ENCODE measurements at places on chromosomes 12 and 14.

- no peak overlapping the region for H3K4me3 ChIP-seq
- no peaks in the 10 kb centered on the region for H3K4me1 ChIP-seq
- H3K36me3 ChIP-seq: no peaks in the 10 kb centered on the region
- no peak overlapping the region for H3K27ac ChIP-seq
Observed at GRCh38 chr12:87155621-87156020, 873.6 kb downstream of the C12orf50 start.

DNA sequence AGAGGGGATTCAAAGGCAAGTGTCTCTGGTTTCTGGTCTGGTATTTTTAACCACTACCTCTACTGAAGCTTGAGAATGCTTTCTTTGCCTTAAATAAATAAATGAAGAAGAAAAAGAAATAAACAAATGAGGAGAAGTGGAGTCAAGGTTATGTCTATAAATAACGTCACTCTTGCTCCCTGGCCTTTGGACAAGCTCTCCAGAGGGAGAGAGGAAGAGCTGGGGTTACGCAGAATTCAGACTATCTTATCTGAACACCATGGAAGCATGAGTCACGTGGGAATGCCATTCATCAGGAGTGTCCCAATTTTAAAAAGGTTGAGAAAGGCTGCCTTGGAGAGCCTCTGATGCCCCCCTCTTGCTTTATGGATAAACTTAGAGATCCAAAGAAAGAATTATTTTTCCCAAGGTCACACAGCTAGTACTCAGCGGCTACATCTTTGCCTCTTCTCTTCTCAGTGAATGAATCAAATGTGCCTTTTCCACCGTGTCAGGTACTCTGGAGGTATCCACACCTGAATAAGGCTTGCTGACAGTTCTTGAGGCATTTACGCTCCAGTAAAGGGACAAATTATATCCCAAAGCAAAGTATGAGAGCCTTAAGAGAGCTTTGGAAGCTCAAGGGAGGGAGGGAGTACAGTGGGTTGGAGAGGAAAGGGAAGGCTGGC, 12.9 kb upstream of the MSI1 start:
- H3K4me3 ChIP-seq: no peak overlapping the region
- H3K27ac ChIP-seq: no peak overlapping the region
- DNase-seq: no peak
- H3K36me3 ChIP-seq: no peaks in the 10 kb centered on the region
- H3K27me3 ChIP-seq: peaks cover 42% of the 10 kb centered on the region
- H3K4me1 ChIP-seq: no peaks in the 10 kb centered on the region

DNA sequence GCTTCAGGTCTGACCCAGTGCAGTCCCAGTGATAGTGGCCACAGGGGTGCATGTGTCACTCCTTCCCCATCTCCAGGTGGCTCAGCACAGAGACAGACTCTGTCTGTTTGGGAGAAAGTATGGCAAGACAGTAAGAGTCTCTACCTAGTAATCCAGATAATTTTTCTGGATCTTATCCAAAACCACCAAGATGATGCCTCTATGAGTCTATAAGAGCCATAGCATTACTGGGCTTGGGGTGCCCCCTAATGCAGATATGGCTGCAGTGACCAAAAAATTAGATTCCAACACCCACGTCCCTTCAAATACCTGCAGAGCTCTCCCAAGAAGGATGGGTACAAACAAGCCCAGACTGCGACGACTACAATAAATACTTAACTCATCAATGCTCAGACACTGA, 123.8 kb downstream of the GRIP1 start:
- no peaks in the 10 kb centered on the region for H3K4me1 ChIP-seq
- no peak for DNase-seq
- H3K4me3 ChIP-seq: no peak overlapping the region
- H3K36me3 ChIP-seq: no peaks in the 10 kb centered on the region
- H3K27me3 ChIP-seq: peaks cover 20% of the 10 kb centered on the region

GRCh38 chr12:20189767-20190166, 178.6 kb upstream of the PDE3A start:
- DNase-seq: no peak
- no peaks in the 10 kb centered on the region for H3K27me3 ChIP-seq
- H3K4me1 ChIP-seq: no peaks in the 10 kb centered on the region
- H3K36me3 ChIP-seq: no peaks in the 10 kb centered on the region

DNA sequence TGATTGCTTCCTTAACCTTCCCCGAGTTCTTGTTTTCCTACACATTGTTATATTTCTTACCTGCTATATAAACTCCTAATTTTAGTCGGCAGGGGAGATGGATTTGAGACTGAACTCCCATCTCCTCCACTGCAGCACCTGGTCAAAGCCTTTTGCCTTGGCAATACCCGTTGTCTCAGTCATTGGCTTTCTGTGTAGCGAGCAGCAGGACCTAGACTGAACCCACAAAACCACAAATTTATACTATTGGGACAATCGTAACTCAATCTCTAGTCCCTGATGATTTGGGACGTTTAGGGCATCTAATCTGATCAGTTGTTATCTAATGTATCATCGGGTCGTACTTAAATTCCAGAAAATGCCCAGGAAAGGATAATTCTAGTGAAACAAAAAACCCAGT, 37.8 kb upstream of the BAZ1A start:
- H3K36me3 ChIP-seq: no peaks in the 10 kb centered on the region
- H3K4me3 ChIP-seq: no peak overlapping the region

DNA sequence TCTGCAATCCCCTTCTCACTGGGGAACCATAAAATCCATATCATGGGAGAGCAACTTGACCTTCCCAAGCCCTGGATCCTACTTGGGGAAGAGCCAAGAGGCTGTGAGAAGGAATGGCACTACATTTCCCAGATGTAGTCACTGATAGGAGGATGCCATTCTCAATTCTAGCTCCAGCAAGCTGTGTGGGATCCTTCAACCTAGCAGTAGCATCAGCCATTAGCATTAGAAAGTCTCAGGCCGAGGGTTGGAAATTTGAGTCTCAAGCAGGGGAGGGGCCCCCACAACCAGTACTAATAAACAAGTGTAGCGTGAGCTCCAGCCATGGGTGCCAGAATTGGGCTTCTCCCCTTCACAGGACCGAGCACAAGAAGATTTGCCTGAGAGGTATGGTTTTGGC, 84.3 kb upstream of the NELL2 start:
- no peak for DNase-seq
- no peak overlapping the region for H3K4me3 ChIP-seq

DNA sequence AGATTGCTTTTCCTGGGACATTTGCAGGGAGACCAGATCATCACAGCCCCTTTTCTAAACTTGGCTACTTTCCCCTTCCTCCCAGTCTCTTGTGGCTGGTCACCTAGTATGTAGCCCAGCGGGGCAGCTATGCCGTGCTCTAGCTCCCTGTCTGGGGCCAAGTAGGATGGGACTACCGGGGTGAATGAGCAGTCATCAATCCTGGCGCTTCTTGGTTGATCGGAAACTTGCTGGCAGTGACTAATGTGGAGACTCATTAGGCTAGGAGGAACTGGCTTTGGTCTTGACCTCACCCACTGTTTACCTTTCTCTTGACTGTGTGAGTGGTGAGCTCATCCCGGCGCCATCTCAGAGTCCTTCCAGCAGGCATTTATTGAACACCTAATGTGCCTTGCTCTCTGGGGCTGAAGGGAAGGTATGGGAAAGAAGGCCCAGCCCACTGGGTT, 15.9 kb downstream of the PLEKHG3 start:
- no peak overlapping the region for H3K4me3 ChIP-seq
- DNase-seq: no peak
- no peaks in the 10 kb centered on the region for H3K27me3 ChIP-seq
- peak overlapping the region; percentile 53 for H3K27ac ChIP-seq
- no peaks in the 10 kb centered on the region for H3K36me3 ChIP-seq

DNA sequence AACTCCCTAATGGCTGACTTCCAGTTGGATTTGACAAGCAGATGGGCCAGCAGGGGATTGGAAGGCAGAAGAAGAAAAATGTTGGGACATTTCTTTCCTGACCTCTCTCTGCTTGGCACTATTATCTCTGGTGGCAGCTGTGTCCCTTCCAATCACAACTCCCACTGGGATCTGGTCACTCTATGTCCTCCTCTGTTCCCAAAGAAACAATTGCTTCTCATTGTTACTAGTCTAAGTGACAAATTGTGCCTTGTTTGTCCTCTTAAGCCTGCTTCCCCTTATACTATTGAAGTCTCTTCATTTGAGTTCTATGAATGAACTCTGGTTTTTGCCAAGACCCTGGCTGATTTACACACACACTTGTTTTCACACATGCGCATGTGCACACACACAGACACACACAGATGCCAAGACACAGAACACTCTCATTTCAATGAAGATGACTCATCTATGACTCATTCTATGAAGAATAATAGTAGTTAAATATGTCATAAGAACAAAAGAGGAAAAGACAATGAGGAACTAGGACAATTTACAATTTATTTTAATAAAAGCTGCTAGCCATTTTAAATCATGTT, 83.0 kb upstream of the FAR2 start:
- no peak overlapping the region for H3K27ac ChIP-seq
- DNase-seq: no peak
- peaks cover 3% of the 10 kb centered on the region for H3K4me1 ChIP-seq
- no peak overlapping the region for H3K4me3 ChIP-seq

DNA sequence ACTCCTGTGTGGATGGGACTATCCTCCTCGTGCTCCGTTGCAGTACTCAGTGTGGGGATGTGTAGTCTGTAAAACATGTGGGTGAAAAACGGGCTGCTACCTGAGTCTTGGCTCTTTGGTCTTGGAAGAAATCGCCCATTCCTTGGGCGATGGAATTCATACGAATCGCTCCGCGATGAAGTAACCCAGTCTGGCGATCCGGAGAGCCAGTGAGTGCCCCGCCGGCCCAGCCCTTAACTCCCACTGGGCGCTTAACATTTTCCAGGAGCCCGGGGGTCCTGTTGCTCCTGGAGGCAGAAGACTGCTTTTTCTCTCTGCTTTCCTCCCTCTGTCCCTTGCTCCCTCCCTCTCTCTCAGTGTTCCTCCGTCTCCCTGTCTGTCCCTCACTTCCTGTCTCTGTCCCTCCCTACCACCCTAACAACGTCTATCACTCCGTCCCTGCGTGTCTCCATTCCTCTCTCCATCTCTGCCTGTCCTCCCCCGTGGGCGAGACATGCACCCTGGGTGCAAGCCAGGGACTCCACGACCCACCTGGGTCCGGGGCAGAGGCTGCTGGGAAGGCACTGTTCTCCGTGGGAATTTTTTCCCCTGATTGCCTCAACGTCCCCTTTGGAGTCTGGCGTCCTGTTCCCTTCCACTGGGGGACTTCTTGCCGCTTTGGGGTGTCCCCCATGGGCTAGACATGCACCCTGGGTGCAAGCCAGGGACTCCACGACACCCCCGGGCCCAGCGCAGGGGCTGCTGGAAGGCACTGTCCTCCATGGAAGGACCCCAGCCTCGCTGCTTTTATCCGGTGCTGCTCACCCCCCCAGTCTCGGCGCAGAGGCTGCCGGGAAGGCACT, 188.6 kb downstream of the ALG10 start:
- H3K36me3 ChIP-seq: no peaks in the 10 kb centered on the region
- H3K4me1 ChIP-seq: no peaks in the 10 kb centered on the region
- DNase-seq: no peak

DNA sequence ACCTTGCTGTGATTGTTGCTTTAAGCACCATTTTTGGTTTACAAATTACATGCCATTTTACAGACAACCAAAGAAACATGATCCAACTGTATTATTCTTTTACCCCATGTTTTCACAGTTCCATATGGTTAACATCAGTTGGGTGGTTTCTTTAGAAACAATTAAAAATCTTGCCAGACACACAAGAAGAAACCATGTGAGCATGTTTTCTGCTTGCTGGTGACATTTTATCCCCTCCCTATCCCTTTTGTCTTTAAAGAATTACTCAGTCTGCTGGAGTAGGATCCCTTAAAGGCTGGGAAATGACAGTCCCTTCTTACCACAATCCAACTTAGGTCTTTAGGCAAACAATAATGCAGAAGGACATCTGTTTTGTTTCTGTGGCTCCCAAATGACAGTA, 121.8 kb upstream of the PLXNC1 start:
- no peak for DNase-seq
- no peaks in the 10 kb centered on the region for H3K36me3 ChIP-seq
- no peak overlapping the region for H3K4me3 ChIP-seq

DNA sequence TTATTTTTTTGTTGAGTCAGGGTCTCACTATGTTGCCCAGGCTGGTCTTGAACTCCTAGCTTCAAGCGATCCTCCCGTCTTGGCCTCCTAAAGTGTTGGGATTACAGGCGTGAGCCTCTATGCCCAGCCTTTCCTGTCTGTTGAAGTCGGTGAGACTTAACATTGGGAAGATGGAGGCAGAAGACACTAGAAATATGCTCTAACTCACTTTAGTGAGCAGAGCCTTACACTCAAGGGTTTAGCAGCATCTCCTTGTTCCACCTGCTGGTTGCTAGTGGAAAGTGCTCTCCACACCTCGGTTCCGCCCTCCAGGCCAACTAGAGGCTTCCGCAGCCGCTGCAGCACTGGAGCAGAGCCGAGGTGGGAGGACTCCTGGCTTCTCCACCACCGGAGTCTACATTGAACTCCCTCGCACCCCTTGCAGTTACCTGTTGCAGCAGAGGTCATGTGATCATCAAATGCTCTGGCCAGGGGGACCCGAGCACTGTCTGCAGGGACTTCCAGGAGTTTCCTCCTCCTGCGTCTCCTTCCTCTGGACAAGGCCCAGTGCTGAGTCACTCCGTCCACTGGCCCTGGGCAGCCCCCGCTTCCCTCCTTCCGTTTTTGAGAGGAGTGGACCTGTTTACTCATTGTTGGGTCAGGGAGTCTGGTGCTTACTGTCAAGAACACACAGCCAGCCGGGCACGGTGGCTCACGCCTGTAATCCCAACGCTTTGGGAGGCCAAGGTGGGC, 9.4 kb upstream of the HVCN1 start:
- H3K27ac ChIP-seq: peak overlapping the region; percentile 57
- H3K27me3 ChIP-seq: no peaks in the 10 kb centered on the region
- DNase-seq: peak; percentile 79
- no peak overlapping the region for H3K4me3 ChIP-seq

DNA sequence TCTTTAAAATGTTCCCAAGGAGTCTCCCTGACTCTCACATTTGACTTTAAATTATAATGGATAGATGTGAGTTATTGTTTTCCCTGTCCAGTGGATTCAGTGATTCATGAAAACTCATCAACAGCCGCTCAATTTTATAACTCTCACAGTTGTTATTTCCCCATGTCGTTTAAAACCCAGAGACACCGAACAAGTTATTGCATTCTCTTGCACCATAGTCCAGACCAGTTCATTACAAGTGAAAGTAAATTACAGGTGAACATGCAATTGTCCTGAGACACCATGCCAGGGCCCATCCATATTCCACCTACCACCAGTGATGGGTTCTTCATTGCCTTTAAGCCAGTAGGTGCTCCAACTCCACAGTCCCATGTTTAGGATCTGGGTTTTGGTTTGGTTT, 85.7 kb upstream of the CMKLR1 start:
- no peak overlapping the region for H3K4me3 ChIP-seq
- no peaks in the 10 kb centered on the region for H3K4me1 ChIP-seq
- H3K36me3 ChIP-seq: no peaks in the 10 kb centered on the region
- no peak for DNase-seq
- peaks cover 16% of the 10 kb centered on the region for H3K27me3 ChIP-seq

DNA sequence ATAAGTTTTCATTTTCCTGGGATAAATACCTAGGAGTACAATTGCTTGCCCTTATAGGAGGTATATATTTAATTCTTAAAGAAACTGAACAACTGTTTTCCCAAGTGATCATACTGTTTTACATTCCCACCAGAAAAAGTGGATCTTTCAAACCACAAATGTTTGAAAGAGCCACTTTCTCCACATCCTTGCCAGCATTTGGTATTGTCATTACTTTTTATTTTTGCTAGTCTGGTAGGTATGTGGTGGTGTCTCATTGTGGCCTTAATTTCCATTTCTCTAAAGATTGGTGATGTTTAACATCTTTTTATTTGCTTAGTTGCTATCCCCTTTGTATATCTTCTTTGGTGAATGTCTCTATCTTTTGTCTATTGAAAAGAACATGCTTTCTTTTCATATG, 50.6 kb downstream of the CCDC91 start:
- H3K4me1 ChIP-seq: peaks cover 23% of the 10 kb centered on the region
- no peaks in the 10 kb centered on the region for H3K27me3 ChIP-seq
- no peak overlapping the region for H3K27ac ChIP-seq
- DNase-seq: no peak

All from activated T-cell treated with anti-CD3 and anti-CD28 coated beads, Interleukin-2, amount 50 U/mL, for 24 hours (primary cell).